Right lobe of liver (tissue), 6 donors: ENCODE measurements at places on chromosomes 3 and 15. TPM values are rescaled to one million over a fixed set of nuclear protein-coding genes. Genes with fewer than 3 reads are reported as not detected.
A peak's percentile ranks its signal among the peaks of the same experiment; 100 is the strongest.

Gene TLR9
- 0.12 TPM for total RNA-seq

DNA sequence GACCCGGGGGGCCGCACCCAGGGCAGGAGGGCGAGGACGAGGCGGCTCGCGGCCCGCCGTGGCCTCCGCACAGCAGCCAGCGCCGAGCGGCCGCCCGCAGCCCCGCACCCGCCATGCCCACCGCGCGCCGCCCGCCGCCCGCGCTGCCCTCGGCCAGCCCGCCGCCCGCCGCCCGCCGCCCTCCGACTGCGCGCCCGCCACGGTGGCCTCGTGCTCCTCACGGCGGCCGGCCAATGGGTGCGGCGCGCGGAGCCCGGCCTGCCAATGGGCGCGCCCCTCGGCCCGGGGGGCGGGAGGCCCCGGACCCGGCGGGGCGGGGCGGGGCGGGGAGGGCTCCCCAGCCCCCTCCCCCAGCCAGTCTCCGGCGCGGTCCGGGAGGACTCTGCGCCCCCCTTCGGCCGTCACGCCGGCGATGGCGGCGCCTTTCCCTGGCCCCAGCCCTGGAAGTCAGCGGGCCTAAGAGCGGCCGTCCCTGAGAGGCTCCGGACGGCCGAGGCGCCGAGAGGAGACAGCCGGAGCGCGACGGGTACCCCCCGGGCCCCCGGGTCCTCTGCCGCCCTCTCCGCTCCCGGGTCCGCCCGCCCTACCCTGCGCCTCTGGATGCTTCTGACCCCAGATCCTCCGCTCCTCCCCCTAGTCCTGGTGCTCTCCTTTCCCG, at the start of gene NT5DC2:
NT5DC2 (minus strand) TSS at position 235 of the 658 bp plus-strand sequence; CDS start at position 115, 120 bp downstream.
- peak within 1 kb of the TSS; percentile 33 for H3K27ac ChIP-seq
- DNase-seq, result peak; percentile 61
- H3K4me3 ChIP-seq, result peak within 1 kb of the TSS; percentile 31
- H3K36me3 ChIP-seq, result no peaks in the 10 kb centered on the region
- H3K4me1 ChIP-seq, result no peaks in the 10 kb centered on the region

DNA sequence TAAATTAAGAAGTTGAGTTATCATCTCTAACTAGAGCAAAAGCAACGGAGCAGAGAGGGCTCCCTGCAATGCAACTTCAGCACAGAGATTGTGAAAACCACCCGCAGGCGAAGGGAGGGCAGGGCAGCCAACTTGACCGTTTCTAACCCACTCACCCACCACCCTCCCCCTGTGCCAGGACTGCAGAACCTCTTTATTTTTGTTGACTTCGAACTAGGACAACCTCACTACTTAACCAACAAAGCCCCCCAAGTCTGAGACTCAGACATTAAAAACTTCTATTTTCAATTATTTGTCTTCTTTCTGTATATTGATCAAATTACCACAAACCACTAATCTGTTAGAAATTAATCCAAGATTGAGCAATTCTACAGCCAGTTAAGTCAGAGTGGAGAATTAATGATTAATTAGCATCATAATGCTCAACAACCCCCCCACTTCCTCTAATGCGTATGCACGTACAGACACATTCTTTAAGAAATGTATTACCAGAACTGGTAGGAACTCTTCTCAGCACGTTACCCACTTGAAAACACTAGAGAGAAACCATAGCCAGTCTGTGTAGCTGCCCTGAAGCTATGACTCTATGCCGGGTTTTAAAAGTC, 2.0 kb downstream of the MGLL start:
- no peaks in the 10 kb centered on the region for H3K36me3 ChIP-seq
- DNase-seq, result peak; percentile 84
- peak overlapping the region; percentile 92 for H3K27ac ChIP-seq
- H3K4me1 ChIP-seq, result no peaks in the 10 kb centered on the region
- H3K4me3 ChIP-seq, result peak overlapping the region; percentile 68

GRCh38 chr15:45719490-45719889, 84.7 kb downstream of the SQOR start:
- no peaks in the 10 kb centered on the region for H3K27me3 ChIP-seq
- no peak overlapping the region for H3K4me3 ChIP-seq
- no peaks in the 10 kb centered on the region for H3K4me1 ChIP-seq
- H3K36me3 ChIP-seq, result no peaks in the 10 kb centered on the region
- no peak for DNase-seq

DNA sequence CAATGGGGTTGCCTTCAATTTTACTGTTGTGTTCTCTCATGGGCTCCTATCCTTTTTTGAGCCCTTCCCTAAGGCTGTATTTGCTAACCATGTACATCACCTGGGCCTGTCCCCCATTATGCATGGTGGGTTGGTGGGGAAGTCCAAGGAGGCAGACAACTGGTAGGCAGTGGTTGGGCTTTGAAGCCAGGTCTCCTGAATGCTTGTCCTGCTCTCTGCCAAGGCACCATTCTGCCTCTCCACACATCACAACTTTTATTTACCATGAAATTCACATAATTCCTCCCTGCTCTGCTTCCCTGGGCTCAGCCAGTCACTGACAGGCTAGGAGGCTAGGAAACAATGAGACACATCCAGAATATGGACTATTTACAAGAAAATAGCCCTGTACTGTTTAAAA, 41.0 kb upstream of the COPB2 start:
- no peaks in the 10 kb centered on the region for H3K36me3 ChIP-seq
- no peak overlapping the region for H3K27ac ChIP-seq
- no peak for DNase-seq
- no peaks in the 10 kb centered on the region for H3K4me1 ChIP-seq
- no peak overlapping the region for H3K4me3 ChIP-seq
- no peaks in the 10 kb centered on the region for H3K27me3 ChIP-seq

- H3K27ac ChIP-seq, result no peak overlapping the region
- no peaks in the 10 kb centered on the region for H3K4me1 ChIP-seq
- no peaks in the 10 kb centered on the region for H3K27me3 ChIP-seq
- H3K36me3 ChIP-seq, result no peaks in the 10 kb centered on the region
- no peak overlapping the region for H3K4me3 ChIP-seq
- DNase-seq, result no peak
These were observed 129.6 kb upstream of the AGBL1 start for GRCh38 chr15:85950101-85950500.

GRCh38 chr3:3734881-3735280, 64.3 kb upstream of the LRRN1 start:
- no peaks in the 10 kb centered on the region for H3K36me3 ChIP-seq
- no peaks in the 10 kb centered on the region for H3K4me1 ChIP-seq
- DNase-seq, result no peak
- H3K27me3 ChIP-seq, result no peaks in the 10 kb centered on the region
- no peak overlapping the region for H3K4me3 ChIP-seq

- no peaks in the 10 kb centered on the region for H3K36me3 ChIP-seq
- H3K4me3 ChIP-seq, result no peak overlapping the region
- no peaks in the 10 kb centered on the region for H3K27me3 ChIP-seq
- no peak for DNase-seq
These were observed 197.6 kb upstream of the ZPLD1 start for GRCh38 chr3:102237181-102237580.

GRCh38 chr3:98994128-98994762, 92.8 kb upstream of the DCBLD2 start:
- DNase-seq, result no peak
- H3K27ac ChIP-seq, result no peak overlapping the region
- no peaks in the 10 kb centered on the region for H3K36me3 ChIP-seq
- H3K4me3 ChIP-seq, result no peak overlapping the region

DNA sequence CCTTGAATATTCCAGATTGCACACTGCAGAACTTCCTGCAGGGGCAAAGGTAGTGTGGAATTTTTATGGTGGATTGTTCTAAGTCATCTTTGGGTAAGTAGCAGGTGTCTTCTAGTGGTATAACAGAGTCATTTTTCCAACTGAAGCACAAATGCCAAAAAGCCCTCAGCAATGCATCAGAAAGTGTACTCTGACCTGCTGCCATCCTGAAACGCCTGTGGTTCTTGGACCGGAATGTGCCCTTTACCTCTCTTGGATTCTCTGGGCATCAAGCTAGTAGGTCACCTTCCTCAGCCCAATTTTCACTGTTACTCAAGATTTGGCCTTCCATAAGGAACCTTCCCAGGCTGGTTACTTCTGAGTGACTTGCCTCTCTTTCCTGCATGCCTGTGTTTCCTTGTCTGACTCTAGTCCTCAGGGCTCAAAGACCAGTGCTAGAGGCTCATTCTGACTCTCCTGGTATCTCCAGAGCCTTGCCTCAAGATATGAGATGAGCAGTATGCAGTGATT, 4.8 kb downstream of the CLSTN2 start:
- no peak for DNase-seq
- no peak overlapping the region for H3K4me3 ChIP-seq
- H3K4me1 ChIP-seq, result no peaks in the 10 kb centered on the region
- H3K36me3 ChIP-seq, result no peaks in the 10 kb centered on the region
- H3K27ac ChIP-seq, result no peak overlapping the region

GRCh38 chr3:142777927-142778326, 54.1 kb downstream of the TRPC1 start:
- H3K4me1 ChIP-seq, result no peaks in the 10 kb centered on the region
- DNase-seq, result no peak
- no peaks in the 10 kb centered on the region for H3K27me3 ChIP-seq
